NCI-H2081 treated with DMSO at 0.1 percent for 48 hours (cell line): ENCODE measurements at places on chromosomes 6 and 20.

DNA sequence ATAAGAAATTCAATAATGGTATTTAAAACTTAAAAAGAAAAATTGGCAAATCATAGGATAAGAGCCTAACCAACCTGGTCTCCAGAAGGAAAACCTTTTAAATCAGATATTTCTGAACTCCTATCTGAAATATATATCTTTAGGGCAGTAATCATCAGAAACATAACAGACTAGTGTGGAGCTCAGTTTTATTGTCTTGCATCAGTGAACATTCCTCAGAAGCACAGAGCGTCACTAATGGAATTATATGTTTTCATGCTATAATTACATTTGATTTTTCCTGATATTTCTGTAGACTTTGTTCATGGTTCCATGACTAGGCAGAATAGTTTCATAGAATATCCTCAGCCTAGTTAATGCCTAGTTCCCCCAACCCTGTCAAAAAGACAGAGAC is 262.2 kb downstream of the EYA4 start:
- DNase-seq, result no peak

- DNase-seq, result no peak
Observed at GRCh38 chr6:37669306-37669705, 28.4 kb downstream of the MDGA1 start.

DNA sequence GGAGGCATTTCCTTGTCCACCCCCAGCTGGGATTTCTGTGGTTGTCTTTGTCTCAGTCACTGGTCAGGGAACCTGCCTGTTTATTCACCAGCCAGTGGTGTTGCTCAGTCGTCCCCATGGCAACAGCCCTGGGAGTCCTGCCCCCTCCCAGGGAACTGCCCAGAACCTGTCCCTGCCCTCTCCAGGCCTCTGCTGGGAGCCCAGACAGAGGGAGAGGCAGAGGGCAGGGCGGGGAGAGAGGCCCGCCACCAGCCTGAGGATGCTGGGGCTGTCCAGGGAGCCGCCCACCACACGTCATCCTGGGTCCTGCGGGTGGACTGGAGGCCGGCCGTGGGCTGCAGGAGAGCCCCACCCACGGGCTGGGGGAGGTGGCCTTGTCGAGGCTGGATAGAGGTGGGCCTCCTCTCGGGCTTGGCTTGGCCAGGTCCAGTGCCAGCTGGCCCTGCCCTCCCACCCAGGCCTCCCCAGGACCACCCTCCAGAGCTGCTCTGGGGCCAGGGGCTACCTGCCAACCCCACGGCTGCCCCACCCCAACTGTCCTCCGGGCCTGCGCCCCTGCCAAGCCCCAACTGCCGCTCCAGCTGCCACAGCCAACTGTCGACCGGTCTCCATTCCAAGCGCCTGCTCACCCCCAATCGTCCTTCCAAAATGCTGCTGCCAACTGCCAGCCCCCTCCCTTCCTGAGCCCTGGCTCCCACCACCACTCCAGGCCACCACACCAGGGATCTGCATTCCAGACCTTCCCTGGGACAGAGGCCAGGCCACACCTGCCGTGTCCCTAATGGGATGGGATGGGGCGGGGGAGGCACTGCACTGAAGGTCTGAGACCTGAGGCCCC is 4.2 kb upstream of the ZBTB46 start:
- no peak for DNase-seq

DNA sequence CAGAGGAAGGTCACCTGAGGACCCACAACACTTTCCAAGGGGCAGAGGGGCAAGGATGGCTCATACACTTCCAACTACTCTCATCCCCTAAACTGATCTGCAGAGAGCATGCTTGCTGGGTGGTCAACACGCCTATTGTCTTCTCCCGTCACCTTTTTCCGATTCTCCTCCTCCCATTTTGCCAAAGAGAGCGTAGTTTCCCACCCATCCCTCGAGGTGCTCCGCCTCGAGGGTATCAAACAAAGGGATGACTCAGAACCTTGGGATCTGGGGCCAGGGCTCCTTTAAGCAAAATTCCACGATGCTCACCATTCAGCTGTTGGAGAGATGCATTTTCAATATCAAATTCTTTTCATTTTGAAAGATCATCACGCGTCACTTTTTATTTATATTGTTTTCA is 507.5 kb upstream of the SULF2 start:
- no peak for DNase-seq

DNA sequence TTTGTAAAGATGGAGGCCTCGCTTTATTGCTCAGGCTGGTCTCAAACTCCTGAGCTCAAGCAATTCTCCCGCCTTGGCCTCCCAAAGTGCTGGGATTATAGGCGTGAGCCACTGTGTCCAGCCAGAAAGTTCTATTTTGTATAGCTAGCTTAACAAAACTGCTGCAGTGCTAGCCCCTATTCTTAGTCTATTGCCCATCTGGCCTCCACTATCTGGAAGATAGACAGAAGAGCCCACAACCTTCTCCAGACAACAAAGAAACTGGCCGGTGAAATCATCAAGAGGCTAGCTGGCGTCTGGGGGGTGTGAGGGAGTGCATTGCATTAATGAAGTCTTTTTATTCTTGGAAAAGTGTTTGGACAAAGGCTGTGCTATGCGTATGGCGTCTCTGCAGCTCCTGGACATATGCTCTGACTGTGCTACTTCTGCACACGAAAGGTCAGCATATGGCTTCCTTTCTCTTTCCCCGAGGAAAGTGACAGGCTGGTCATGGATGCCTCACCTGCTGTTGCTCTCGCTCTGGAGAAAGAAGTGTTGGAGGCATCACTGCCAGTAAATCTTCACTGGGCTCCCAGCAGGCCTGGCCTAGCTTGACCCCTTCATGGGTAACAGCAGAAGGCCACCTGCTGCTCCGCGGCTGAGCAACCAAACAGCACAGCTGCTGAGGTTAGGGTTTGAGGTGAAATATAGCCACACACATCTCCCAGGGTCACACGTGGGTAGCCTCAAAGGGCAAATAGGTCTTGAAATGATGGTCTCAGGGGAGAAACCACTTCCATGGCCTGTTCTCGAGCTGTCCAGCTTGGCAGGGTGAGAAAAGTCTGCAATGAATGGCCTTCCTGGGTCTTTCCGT is 95.1 kb upstream of the IYD start:
- no peak for DNase-seq

- no peak for DNase-seq
Observed at GRCh38 chr20:52034581-52034980, 157.0 kb downstream of the ZFP64 start.

DNA sequence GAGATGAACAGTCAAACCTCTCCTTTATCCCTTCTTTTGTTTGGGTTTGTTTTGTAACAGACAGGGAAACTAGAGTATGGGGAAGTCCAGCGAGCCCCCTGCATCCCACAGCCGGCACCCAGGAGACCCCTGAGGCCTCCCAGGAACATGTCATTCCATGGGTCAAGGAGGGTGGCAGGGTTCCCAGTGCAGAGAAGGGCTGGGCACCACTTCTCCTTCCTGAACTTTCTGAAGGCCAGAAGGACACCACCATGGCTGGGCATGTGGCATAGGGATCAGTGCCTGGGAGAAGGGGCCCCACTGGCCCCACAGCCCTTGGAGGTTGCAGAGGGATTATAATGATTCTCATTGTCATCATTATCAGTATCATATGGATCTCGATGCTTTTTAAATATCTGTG is 13.9 kb upstream of the CST7 start:
- DNase-seq, result no peak

DNA sequence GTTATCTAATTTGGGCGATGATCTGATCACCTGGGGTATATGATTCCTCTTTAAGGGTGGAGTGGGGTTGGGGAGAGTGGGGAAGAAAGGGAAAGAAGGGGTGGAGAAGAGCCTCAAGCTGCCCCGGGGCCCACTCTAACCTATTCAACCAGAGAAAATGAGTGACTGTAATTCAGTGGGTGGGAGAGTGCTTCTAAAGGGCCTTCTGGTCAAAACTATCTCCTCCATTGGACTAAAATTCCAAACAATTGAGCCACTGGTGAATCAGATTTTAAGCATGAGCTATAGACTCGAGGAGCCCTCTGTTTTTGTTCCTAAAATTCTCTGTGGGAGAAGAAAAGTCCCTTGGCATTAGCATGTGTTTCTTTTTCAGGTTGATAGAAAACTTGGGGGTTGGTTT is 296.8 kb downstream of the CLIC5 start:
- DNase-seq, result no peak

DNA sequence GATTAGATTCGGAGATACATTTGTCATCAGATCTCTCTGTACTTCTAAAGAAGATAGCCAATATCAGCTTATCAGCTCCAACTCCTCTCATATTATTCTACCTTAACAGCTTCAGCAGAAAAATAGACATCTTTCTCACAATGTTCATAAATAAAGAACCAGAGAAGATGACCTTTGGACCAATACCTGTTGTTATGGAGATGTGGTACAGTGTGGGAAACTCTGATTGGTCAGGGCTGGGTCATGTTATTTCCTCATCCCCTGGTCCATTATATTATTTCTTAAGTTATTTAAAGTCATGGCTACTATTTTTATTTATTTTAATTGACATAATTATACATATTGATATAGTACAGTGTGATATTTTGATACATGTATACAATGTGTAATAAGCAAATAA is 35.9 kb upstream of the POLR1H start:
- DNase-seq, result no peak

DNA sequence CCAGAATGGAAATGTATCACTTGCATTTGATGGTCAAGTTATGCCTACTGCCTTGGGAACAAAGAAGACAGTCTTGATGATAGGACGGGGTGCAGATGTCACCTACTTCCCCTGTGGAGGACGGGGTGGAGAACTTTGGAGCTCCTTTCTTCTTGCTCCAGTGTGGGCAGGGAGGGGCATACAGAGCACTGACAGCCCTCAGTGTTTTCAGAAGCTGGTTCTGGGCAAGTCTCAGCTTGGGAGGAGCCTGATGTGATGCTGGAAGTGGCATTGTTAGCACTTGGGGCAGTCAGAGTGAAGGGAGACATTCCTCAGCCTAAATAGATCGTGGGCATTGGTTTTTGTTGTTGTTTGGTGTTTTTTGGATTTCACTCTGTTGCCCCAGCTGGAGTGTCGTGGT is 59.7 kb downstream of the SYNJ2 start:
- no peak for DNase-seq

GRCh38 chr20:24157213-24157612 is 168.6 kb upstream of the GGTLC1 start:
- no peak for DNase-seq

DNA sequence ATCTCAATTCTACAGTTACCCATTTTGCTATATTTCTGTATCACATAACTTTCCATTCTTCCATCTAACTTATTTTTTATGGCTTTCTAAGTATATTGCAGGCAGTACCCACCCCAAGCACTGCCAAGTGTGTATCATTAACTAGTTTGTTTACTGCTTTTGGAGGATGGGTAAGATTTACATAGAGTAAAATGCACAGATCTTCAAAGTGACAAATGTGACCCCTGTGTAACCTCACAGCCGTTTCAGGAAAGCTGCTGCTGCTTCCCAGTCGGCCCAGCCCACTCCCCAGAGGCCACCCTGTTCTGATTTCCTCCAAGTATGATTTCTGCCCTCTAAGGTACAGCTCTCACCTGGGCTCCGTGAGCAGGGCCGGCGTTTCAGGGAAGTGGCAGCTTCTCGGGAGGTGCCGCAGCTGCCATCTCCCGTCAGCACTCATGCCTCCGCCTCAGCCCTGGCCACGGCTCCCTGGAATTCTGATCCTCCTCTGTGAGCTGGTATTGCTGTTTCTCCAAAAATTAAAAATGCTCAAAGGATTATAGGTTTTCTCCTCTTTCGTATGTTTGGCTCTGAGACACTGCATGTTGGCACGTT is 15.0 kb upstream of the MAP1LC3A start:
- DNase-seq, result no peak

GRCh38 chr6:110563711-110564110 is 87.3 kb upstream of the SLC22A16 start:
- DNase-seq, result no peak

- DNase-seq, result no peak
Observed at GRCh38 chr20:56173438-56173837, 75.1 kb upstream of the MC3R start.

GRCh38 chr6:26019967-26020328 is 57.3 kb downstream of the TRIM38 start:
- no peak for DNase-seq

DNA sequence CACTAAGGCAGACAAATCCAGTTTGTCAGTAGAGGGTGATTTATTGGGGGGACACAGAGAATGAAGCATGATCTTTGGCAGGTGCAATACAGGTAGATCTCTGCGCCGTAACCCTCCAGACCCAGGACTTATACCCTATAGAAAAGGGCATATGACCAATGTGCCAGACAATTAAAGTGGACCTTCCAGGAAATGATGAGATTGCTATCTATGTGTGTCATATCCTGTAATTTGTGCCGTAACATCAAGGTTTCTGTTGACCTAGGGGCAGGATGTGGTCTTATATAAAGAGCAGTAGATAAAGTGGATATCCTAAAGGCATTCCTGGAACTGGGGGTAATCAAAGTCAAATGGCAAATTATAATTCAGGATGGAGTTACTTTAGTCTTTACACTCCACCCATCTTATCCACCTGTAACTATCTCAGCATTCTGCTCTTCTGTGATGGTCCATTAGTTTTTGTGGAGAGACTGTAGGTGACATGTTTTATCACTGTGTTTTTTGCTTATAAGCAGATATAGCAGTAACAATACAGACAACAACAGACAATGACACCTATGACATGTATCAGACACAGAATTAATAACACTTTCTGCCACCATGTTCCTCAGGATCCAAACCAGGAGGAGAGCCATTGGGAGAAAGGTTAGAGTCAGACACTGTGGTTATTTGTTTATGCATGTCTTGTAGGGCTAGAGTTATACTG is 43.1 kb upstream of the ZNF337 start:
- DNase-seq, result no peak

DNA sequence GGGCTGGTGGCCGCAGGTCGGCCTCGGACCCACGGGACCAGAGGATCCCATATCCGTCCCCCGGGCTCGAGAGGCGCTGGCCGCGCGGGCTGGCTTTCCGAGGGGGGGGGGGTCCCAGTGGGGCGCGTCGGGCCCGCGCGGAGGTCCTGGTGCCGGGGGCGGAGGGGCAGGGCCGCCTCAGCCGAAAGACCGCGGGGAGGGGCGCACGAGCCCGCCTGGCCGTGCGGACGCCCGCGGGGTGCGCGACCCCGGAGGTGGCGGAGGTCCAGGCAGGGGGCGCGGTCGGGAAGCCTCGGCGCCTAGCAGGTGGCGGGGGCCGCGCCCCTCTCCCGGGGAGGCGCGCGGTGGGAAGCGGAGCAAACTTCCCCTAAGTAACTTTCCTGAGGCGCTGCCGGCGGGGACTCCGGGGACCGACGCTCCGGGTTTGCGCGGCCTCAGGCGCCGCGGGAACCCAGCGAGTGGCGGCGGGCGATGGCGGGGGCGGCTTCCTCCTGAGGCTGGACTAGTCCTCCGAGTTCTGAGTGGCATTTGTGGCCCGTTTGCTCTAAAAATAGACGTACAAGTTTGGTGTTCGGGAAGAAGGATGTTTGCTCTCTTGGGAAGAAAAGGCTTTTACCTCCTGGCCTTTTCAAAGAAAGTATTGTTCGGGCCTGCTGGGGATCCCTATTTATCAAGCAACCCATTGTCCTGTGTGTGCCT is 26.5 kb upstream of the BTBD3 start:
- DNase-seq, result no peak

DNA sequence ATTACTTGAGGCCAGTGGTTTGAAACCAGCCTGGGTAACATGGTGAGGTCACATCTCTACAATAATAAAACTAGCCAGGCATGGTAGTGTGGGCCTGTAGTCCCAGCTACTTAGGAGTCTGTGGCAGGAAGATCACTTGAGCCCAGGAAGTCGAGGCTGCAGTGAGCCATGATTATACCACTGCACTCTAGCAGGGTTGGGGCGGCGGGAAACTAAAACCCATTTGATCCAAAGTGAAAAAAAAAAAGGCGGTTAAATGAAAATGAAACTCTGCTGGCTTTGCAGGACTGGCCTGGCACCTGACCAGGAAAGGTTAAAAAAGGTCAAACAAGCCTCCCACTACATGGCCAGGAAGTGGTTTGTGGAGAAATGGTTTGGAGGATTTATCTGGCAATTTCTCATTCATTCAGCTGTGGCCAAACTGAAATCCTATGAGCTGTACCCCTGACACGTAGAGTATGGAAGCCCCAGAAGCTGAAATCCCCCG is 36.6 kb downstream of the MTRES1 start:
- DNase-seq, result no peak
